Transverse colon (tissue), 4 donors: ENCODE measurements at places on chromosomes 5 and 9. TPM values are rescaled to one million over a fixed set of nuclear protein-coding genes. Genes with fewer than 3 reads are reported as not detected.

Gene TLR4
- 9.0 TPM for total RNA-seq

Gene RANBP3L
- total RNA-seq, result 0.60 TPM

Gene CDX1
- 540 TPM for total RNA-seq

Gene HEMGN
- total RNA-seq, result not detected

Gene SPATA31A3
- total RNA-seq, result not detected

Gene LIX1
- not detected for total RNA-seq

Gene UCK1
- total RNA-seq, result 40.6 TPM

Gene OTP
- not detected for total RNA-seq

Gene OR13C3
- not detected for total RNA-seq

Gene SPATA31E1
- not detected for total RNA-seq

Gene NIM1K
- total RNA-seq, result 0.32 TPM

Gene BAAT
- total RNA-seq, result not detected

Gene SOX30
- 0.75 TPM for total RNA-seq

Gene MARVELD2
- total RNA-seq, result 48.7 TPM

Gene SPINK4
- not detected for total RNA-seq

Gene TAF11L5
- total RNA-seq, result not detected

Gene SLC34A3
- total RNA-seq, result not detected

Gene DRD1
- 0.16 TPM for total RNA-seq

Gene SAPCD2
- 3.0 TPM for total RNA-seq

Gene PCDHB16
- 0.75 TPM for total RNA-seq

Gene NMUR2
- total RNA-seq, result not detected

Gene ARRDC3
- total RNA-seq, result 28.8 TPM

Gene C5orf52
- total RNA-seq, result not detected

Gene FRRS1L
- 0.64 TPM for total RNA-seq

Gene RNF208
- 7.5 TPM for total RNA-seq

Gene LRRC70
- total RNA-seq, result 2.7 TPM

Gene SLC45A2
- not detected for total RNA-seq

Gene RMRP
- total RNA-seq, result 3,638 TPM

Gene FCHO2
- total RNA-seq, result 31.9 TPM

Gene LVRN
- total RNA-seq, result 7.6 TPM

Gene LMX1B
- total RNA-seq, result not detected

Gene PDGFRB
- total RNA-seq, result 20.8 TPM

Gene IFNB1
- not detected for total RNA-seq

Gene CER1
- not detected for total RNA-seq

Gene JAK2
- total RNA-seq, result 17.6 TPM

Gene CD274
- 0.80 TPM for total RNA-seq

Gene FBXL7
- total RNA-seq, result 5.7 TPM

Gene PPIC
- 21.3 TPM for total RNA-seq

Gene AQP7
- total RNA-seq, result 11.9 TPM

Gene ANKRD18A
- total RNA-seq, result 10.7 TPM

Gene UBE2QL1
- total RNA-seq, result 0.64 TPM

Gene NADK2
- total RNA-seq, result 23.9 TPM

Gene DAB2IP
- 84.2 TPM for total RNA-seq

Gene OCLN
- total RNA-seq, result 74.9 TPM

Gene BNIP1
- total RNA-seq, result not detected
